Immature natural killer cell (primary cell): ENCODE measurements at places on chromosomes 16 and 17. TPM values are rescaled to one million over a fixed set of nuclear protein-coding genes. Genes with fewer than 3 reads are reported as not detected.

The MPP2 gene
- 0.55 TPM for polyA plus RNA-seq

The MED31 gene
- 50.8 TPM for polyA plus RNA-seq

The CHRNE gene
- 3.9 TPM for polyA plus RNA-seq

The SLC12A3 gene
- polyA plus RNA-seq: not detected
